ENCODE measurements at places on chromosomes 11 and 22.

GRCh38 chr11:125512106-125512505, 16.0 kb upstream of the FEZ1 start:
- no peak for DNase-seq

GRCh38 chr11:115654792-115655191, 150.6 kb upstream of the CADM1 start:
- no peak for DNase-seq

- DNase-seq, result no peak
Observed at GRCh38 chr22:50184004-50184901, 1.5 kb upstream of the TRABD start.

DNA sequence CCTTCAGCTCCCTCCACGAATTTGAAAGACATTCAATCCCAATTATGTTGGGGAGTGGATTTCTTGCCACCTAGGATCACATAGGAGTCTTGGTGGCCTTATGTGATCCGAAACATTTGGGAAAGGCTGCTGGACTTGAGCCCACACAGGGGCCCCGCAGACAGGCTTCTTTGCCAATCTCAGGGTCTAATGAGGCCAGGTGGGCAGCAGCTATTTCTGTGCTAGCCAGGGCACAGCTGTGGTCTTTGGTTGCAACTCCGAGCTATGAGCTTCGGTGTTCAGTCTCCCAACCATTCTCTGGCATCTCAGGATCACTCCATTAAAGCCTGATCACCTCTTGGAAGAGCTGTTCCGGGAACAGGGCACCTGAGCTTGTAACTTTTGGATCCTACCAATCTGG, 84.4 kb downstream of the TP53I11 start:
- DNase-seq, result no peak

DNA sequence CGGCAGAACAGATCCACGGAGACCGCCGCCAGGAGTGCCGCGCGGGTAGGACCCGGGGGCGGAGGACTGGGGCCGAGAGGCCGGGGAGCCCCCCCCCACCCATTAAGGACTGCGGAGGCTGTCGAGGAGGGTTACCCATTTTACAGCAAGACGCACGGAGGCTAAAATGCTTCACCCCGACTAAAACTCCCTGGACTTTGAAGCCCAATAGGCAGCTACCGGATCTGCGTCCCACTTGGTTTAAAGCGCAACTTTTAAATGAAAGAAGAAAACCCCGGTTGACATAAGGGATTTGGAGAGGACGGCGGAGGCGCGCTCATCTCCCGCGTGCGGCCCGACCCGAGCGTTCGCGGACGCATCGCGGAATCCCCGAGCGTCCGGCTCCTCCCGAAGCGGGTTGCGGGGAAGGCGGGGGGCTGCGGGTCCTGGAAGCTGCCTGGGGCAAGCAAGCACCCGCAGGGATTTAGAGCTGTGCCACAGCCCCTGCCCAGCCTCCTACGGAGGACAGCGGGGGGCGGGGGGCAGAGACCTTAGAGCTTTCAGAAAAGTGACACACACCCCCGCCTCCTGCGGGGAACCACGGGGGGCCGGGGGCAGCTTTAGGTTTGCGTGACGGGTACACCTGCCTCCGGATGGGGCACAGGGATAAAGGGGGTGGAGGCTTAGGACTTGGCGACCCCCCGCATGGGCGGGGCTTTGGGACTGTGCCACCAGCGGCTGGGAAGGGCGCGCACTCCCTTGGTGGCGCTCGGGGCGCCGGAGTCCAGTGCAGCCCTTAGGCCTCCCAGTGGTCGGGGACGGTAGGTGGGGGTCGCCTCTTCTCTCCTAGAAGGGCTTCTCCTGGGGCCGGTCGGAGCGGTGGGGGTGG, 760 bp upstream of the CELSR1 start:
- DNase-seq, result no peak

DNA sequence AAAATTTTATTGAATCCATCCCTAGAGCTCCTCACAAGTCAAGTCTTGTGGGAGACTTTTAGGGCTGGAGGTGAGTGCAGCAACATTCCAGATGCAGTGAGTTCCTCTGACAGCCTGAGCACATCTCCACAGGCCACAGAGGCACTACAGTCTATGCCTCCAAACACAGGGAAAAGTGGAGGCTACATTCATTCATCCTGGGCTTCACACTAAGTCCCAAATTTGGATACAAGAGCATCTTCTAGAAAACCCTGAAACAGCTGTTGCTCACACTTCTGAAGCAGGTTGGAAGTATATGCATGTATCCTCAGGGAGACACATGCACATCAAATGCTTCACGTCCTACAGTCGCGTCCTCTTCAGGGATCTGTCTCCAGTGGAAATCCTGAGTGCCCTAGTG, 1.2 kb downstream of the CD3D start:
- DNase-seq, result no peak

- DNase-seq, result no peak
Observed at GRCh38 chr11:64637334-64638017, 46.5 kb downstream of the SLC22A12 start.

- no peak for DNase-seq
Observed at GRCh38 chr11:109552376-109552775, 130.4 kb downstream of the C11orf87 start.

DNA sequence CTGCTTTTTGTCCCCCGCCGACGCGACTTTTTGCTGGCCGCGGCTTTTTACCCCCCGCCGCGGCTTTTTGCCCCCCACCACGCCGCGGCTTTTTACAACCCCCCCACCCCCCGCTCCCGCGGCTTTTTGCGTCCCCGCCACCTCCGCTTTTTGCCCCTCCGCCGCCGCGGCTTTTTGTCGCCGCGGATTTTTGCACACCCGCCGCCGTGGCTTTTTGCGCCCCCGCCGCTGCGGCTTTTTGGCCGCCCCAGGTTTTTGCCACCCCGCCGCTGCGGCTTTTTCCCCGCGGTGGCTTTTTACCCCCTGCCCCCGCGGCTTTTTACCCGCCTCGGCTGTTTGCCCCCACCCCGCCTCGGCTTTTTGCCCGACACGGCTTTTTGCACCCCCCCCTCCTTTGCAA, 205.5 kb downstream of the CCT8L2 start:
- DNase-seq, result no peak

GRCh38 chr22:22703203-22703570, 58.8 kb downstream of the GGTLC2 start:
- no peak for DNase-seq
